Subcutaneous preadipocyte (primary cell): ENCODE measurements at places on chromosomes 4 and X. TPM values are rescaled to one million over a fixed set of nuclear protein-coding genes. Genes with fewer than 3 reads are reported as not detected.

The RAPGEF2 gene
- 25.4 and 43.2 TPM in 2 replicates for total RNA-seq

The HTATSF1 gene
- total RNA-seq, result 23.9 and 25.8 TPM in 2 replicates

The CSAG2 gene
- not detected in 2 replicates for total RNA-seq

The EGFL6 gene
- under 0.01 TPM in 1 of 2 replicates, not detected in the other for total RNA-seq

The FATE1 gene
- total RNA-seq, result not detected in 2 replicates

The HSPA4L gene
- total RNA-seq, result 4.8 and 6.1 TPM in 2 replicates

The CFAP97 gene
- 39.3 and 53.0 TPM in 2 replicates for total RNA-seq

The SLITRK4 gene
- total RNA-seq, result 6.6 and 7.0 TPM in 2 replicates

The ESX1 gene
- total RNA-seq, result not detected in 2 replicates

The PHKA1 gene
- 5.5 and 9.4 TPM in 2 replicates for total RNA-seq

The FGD1 gene
- 8.5 and 11.7 TPM in 2 replicates for total RNA-seq

The TRIML2 gene
- 0.37 TPM in 1 of 2 replicates, not detected in the other for total RNA-seq

The RAP1GDS1 gene
- total RNA-seq, result 55.1 and 72.3 TPM in 2 replicates

The TRIM75 gene
- not detected in 2 replicates for total RNA-seq

The TRIM60 gene
- not detected in 2 replicates for total RNA-seq

The FGF16 gene
- under 0.01 and 0.20 TPM in 2 replicates for total RNA-seq

The SPIN2A gene
- 0.59 and 2.2 TPM in 2 replicates for total RNA-seq

The SFRP2 gene
- total RNA-seq, result 1.8 and 4.8 TPM in 2 replicates

The SPACA5 gene
- not detected in 2 replicates for total RNA-seq

The STK32B gene
- 2.2 and 3.7 TPM in 2 replicates for total RNA-seq

The GAGE12E gene
- not detected in 2 replicates for total RNA-seq

The CDKL2 gene
- total RNA-seq, result 0.20 and 0.37 TPM in 2 replicates

The PRIMPOL gene
- 12.5 and 16.4 TPM in 2 replicates for total RNA-seq

The KCTD8 gene
- total RNA-seq, result 0.20 TPM in 1 of 2 replicates, not detected in the other

The FGG gene
- not detected in 2 replicates for total RNA-seq

The PRPS1 gene
- total RNA-seq, result 20.7 and 26.5 TPM in 2 replicates

The TENM3 gene
- 30.1 and 31.5 TPM in 2 replicates for total RNA-seq

The KIAA1210 gene
- not detected in 2 replicates for total RNA-seq

The OTC gene
- not detected in 2 replicates for total RNA-seq

The ZNF182 gene
- 2.6 and 3.1 TPM in 2 replicates for total RNA-seq

The PRAF2 gene
- 13.5 and 15.4 TPM in 2 replicates for total RNA-seq

The APLN gene
- 0.73 and 0.78 TPM in 2 replicates for total RNA-seq

The S100P gene
- total RNA-seq, result 0.20 TPM in 1 of 2 replicates, not detected in the other

The KDM5C gene
- 123 and 137 TPM in 2 replicates for total RNA-seq

The XAGE1A gene
- total RNA-seq, result not detected in 2 replicates

The TAF1 gene
- total RNA-seq, result 27.2 and 29.7 TPM in 2 replicates

The ETDA gene
- total RNA-seq, result not detected in 2 replicates

The SLC39A8 gene
- 8.8 and 9.6 TPM in 2 replicates for total RNA-seq

The MAGEB1 gene
- total RNA-seq, result not detected in 2 replicates

The DDX53 gene
- not detected in 2 replicates for total RNA-seq

The ATOH1 gene
- not detected in 2 replicates for total RNA-seq

The GAGE12F gene
- total RNA-seq, result not detected in 2 replicates

The REST gene
- 28.3 and 38.3 TPM in 2 replicates for total RNA-seq

The CCDC120 gene
- 0.37 and 0.39 TPM in 2 replicates for total RNA-seq

The ANXA10 gene
- 0.20 TPM in 1 of 2 replicates, not detected in the other for total RNA-seq
